ENCODE measurements at places on chromosomes 6 and 20. TPM values are rescaled to one million over a fixed set of nuclear protein-coding genes. Genes with fewer than 3 reads are reported as not detected.

The PHACTR1 gene
- total RNA-seq: 54.7 TPM

The HSPA12B gene
- total RNA-seq: 3.2 TPM

The ISM1 gene
- 2.8 TPM for total RNA-seq

The RALY gene
- total RNA-seq: 40.6 TPM

The REV3L gene
- 129 TPM for total RNA-seq

The FOXF2 gene
- 2.3 TPM for total RNA-seq

The IMPG1 gene
- not detected for total RNA-seq

The HLA-DPB1 gene
- 8.3 TPM for total RNA-seq

The MAP7 gene
- 6.9 TPM for total RNA-seq

The BTNL2 gene
- not detected for total RNA-seq

The ZNF451 gene
- 147 TPM for total RNA-seq

The OPRL1 gene
- total RNA-seq: 33.4 TPM

The SLC22A1 gene
- total RNA-seq: 0.46 TPM

The MRAP2 gene
- 30.4 TPM for total RNA-seq

The PPP1R16B gene
- 19.6 TPM for total RNA-seq

The ZNF217 gene
- total RNA-seq: 6.0 TPM

The FLRT3 gene
- total RNA-seq: 45.4 TPM

The RAB23 gene
- total RNA-seq: 37.6 TPM

The HELZ2 gene
- 5.3 TPM for total RNA-seq

The HMGCLL1 gene
- total RNA-seq: 62.5 TPM
